Stimulated activated effector memory CD8-positive, alpha-beta T cell treated with anti-CD3 and anti-CD28 coated beads, Interleukin-12 subunit alpha, Interleukin-12 subunit beta, amount 100 ng/mL, for 72 hours (primary cell): ENCODE measurements at places on chromosomes 2 and 18.

DNA sequence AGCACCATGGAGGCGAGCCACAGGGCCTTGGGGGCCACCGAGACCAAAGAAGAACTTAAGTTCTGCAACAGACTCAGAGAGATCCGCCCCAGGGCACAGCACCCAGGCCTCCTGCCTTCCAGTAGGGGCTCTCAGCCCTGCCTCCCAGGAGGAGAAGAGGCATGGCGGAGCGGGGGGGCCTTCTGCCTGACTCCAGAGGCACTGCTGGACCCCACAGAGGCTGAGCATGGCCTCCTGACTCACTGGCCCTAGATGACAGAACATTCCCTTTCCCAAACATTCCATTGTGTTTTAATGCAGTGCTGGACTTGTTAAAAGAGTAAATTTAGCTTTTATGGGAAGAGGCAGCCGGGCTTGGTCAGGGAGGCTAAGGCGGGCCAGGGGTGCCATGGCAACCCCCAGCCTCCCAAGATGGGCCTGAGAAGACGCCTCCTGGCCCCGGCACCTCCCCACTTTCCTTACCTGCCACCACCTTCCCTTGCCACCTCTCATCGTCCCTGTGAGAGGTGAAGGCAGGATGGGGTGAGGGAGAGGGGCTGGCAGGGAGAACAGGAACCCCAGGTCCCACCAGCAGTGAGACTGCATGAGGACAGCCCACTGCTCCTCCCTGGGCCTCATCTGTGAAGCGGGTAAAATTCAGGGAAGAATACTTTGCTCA is 65.4 kb downstream of the SMAD7 start:
- DNase-seq: no peak

GRCh38 chr18:41199212-41199611 is 755.8 kb upstream of the PIK3C3 start:
- no peak for DNase-seq

DNA sequence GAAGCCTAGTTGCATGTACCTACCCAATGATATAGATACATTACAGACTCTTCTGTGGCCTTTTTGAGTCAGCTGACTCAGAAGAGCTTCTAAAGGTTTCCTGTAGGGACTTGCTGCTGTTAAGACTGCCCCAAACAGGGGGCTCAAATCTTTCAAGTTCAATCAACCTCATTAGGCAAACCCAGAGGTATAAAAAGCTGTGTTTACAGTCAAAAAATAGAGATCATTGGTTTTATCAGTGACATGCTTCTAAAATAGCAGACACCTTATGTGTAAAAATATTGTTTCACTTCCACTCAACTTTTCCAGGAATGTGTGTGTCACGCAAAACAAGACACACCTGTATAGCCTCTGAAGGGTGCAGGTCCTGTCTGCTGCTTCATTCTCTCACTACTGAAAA is 624.3 kb upstream of the FANCL start:
- DNase-seq: no peak

GRCh38 chr2:115122701-115123100 is 680.3 kb downstream of the DPP10 start:
- DNase-seq: no peak

DNA sequence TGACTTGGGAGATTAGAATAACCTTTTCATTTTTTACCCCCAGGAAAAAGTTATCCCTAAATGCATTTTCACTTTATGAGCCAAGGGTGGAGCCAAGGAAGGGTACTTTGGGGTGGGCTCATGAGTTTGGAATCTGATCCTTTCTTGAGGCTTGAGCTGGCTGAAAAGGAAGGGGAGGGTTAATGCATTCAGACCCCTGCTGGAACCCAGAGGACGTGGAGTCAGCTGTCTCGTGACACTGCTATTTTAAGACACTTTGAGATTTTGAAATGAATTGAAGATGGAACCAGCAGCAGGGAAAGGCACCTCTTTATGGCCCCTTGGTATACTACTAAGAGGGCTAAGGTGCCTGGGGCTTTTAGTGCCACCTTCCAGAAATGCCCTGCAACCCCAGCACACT is 90.4 kb downstream of the MARCHF4 start:
- no peak for DNase-seq

DNA sequence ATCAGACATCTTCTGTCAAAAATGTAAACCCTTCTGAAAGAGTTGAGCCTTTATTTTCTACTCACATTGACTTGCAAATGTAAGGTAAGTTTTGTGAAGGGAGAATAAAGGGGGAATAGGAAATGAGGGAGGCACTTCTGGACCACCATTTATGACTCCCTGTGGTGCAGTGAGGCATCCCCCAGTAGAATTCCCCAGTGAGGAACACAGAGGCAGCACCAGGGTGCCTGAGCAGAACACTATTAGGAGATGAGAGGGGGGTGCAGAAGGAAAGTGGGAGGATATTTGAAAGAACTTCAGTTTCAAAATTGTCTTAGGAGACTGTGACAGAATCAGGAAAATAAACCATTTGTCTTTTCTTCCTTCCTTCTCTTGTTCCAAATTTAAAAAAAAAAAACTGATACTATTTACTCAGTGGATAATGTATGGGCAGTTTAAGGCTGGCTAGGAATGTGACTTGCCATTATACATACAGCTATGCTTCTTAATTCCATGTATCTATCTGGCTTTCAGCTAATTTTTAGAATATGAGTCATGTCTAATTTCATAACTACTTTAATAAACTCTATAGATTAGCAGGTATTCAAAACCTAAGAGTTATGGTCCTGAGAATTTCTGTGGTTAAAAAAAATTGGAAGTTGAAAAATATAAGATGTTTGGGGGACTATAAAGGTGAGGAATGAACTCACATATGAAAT is 478.1 kb upstream of the CHAC2 start:
- DNase-seq: no peak

GRCh38 chr2:232320443-232320803 is 58.1 kb upstream of the ALPP start:
- no peak for DNase-seq

- DNase-seq: no peak
Measured at GRCh38 chr2:67974559-67975430, 88.0 kb downstream of the C1D start.

DNA sequence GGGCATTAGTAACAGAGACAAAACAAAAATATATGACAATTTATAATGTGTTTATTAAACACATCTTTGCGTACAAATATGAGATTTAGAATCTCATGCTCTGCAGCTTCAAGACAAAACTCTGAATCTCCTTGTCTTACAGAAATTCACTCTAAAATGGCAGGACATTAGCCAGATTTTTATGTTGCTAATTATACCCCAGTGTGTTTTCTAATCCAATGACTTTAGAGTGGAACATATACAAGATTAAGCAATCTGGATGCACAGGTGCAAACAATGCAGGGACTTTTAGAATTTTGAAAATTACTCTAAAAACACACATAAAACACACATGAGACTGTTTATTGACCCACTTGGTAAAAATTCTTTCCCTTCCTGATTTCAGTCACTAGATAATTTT is 85.9 kb downstream of the CALCRL start:
- DNase-seq: no peak

DNA sequence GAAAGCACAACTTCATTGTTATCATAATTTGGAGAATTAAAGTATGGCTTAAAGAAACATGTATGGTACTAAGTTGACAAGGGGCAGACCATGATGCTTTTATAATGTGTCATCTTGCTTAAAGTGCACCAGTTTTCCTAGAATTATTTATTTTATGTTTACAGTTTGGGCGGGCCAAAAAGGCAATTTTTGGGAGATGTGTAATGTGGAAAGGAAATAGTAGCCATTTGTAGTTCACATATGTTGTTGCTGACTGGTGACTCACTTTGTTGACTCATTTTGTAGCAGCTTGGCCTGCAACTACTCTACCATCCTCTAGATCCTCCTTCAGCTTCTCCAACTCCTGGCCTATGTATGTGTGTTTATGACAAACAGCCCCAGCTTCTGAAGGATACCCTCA is 7.7 kb downstream of the ZSCAN30 start:
- no peak for DNase-seq

DNA sequence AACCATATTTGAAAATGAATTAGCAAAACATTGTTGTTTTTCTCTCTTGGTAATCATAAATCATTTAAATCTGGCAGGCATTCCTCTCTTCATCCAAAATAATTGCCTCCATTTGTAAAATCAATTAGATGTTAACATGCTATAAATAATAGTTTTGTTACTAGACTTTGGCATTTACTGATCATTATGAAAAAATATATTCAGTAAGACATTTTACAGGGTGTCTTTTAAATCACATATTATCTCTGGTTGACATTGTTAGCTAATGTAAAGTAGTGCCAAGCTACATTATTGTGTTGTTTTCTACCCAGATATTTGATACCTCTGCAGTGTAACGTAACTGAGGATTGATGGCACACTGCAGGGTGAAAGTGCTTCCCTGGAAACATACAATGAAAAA is 31.8 kb upstream of the DLX1 start:
- DNase-seq: no peak
